ENCODE measurements at places on chromosomes 4 and X.
A peak's percentile ranks its signal among the peaks of the same experiment; 100 is the strongest.

DNA sequence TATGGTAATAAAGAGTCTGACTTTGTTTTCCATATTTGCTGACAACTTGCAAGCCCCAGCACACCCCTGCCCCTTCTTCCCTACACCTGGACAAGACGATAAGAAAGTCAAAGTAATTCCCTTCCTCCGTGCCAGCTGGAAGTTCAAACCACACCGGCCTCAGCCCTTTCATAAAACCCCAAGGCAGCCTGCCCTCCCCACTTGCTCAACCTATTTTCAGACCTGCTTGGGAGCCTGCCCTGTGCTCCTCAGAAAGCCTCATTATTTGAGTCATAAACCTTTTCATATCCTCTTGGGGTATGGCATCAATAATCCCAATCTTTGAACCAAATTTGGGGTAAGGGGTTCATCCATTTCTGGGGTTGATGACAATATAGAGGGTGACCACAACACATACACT, 29.5 kb downstream of the NIPAL1 start:
- no peak for DNase-seq

GRCh38 chrX:30468471-30468870, 109.1 kb downstream of the TASL start:
- no peak for DNase-seq

DNA sequence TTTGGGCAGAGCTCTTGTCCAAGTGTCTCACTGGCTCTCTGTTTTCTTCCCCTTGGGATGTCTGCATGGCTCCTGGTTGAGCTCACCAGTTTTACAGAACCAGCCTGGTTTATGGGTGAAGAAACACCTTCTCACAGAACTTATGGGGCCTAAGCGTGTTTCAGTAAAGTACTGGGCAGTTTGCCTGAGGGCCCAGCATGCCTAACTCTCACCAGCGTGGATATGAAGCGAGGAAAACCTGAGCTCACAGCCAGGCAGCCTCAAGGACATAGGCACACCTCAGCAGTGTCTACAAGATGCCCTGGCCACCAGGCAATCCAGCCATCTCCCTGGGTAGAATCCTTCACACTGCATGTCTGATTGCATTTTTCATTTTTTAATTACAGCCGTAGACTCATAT, 9.2 kb downstream of the NHSL2 start:
- DNase-seq = no peak

DNA sequence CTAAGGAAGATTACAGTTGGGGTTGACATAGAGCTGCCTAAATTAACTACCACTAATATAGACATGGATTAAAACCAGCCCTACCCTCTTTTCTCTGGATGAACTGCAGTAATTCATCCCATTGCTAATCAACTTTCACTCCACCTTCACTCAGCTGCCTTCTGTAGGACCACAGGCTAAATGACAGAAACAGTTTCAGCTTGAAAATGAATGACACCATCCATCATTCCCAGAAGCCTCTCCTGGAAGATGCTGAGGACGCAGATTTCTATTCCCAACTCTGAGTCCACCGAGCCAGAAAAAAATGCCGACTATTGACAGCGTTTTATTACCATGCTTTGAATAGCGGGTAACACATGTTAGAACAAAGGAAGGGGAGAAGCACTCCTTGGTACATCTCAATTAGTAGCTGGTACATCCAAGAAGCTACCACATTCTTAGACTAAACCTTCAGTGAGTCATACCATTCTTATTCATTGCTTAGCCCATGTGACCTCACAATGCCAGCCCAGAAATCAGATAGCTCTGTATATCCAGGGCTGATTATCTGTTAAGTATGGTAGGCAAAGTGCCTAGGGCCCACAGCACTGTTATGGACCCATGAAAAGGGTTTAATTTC, 25.3 kb downstream of the DCX start:
- no peak for DNase-seq

- no peak for DNase-seq
Measured at GRCh38 chrX:154025230-154025629, 5.5 kb upstream of the IRAK1 start.

- DNase-seq = no peak
Measured at GRCh38 chr4:168540086-168540485, 43.2 kb downstream of the PALLD start.

DNA sequence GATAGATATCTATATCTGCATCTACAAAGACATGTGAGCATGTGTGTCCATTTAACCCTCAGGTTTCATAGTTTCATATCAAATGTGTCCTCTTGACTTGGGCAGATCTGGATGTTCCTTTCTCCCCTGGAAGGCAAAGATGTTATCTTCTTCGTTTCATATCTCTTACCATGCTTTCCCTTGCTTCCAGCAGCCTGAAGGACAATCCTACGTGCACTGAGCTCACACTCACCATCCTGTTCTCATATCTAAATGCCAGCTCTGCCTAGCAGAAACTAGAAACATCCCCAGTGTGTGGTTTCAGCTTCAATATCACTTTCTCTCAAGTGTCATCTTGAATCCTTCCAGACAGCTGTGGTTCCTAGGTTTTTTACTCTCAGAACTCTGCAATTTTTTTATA, 66.2 kb downstream of the ZAR1 start:
- DNase-seq = no peak

DNA sequence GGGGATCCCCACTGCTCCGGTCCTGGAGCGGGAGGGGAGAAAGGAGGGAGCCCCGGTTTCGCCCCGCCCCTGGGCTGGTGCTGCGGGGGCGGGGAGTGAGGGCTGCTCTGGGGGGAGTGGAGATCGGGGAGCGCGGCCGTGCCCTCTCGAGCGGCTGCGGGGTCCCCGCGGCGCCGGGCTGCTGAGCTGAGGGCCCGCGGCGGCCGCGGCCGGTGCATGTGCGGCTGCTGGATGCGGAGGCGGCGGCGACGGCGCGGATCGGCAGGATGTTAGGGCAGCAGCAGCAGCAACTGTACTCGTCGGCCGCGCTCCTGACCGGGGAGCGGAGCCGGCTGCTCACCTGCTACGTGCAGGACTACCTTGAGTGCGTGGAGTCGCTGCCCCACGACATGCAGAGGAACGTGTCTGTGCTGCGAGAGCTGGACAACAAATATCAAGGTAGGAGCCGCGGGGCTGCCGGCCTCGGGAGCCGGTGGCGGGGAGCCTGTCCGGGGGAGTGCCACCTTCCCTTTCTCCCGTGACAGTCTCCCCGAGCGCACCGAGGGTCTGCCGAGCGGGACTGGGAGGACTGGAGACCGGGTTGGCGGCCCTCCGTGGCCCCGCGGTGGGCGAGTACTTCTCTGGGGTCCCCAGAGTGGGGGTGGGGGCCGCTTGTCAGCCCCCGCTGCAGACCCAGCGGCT, at the start of gene ING2:
Gene ING2 (plus strand): TSS at position 129 of the 681 bp plus-strand sequence. CDS start 138 bp downstream, at position 267.
- no peak for DNase-seq

- DNase-seq = no peak
Measured at GRCh38 chrX:133698298-133698697, 283.0 kb upstream of the GPC4 start.

DNA sequence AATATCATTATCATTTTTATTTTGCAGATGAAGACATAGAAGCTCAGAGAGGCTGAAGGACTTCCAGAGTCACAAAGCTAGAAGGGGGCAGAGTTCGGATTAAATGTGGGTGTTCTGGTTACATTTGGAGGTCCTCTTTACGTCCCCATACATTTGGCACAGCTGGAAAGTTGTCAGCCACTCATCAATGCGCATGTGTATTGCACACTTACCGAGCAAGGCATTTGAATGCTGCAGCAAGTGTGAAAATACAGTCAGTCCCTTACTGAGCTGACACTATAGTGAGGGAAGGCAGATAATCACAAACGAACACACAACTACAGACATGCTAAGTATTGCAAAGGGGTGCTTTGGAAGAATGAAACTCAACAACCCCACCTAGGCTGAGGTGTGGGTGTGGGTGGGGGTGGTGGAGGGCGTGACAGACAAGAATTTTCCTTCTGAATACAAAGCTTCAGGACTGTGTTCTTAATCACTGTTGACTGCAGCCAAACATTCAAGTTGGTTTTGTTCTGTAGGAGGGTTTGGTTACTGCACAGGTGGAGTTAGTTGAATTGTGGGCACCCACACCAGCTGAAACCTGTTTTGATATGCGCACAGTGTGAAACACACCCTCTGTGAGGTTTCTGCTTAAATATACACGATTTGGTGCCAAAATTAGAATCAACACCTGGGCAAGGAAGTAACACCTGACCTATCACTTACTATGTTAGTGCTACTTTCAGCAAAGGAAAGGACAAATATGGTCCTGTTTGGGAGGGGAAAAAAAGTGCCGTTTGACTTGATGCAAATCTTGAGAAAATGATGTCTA, 72.4 kb downstream of the COQ2 start:
- no peak for DNase-seq

DNA sequence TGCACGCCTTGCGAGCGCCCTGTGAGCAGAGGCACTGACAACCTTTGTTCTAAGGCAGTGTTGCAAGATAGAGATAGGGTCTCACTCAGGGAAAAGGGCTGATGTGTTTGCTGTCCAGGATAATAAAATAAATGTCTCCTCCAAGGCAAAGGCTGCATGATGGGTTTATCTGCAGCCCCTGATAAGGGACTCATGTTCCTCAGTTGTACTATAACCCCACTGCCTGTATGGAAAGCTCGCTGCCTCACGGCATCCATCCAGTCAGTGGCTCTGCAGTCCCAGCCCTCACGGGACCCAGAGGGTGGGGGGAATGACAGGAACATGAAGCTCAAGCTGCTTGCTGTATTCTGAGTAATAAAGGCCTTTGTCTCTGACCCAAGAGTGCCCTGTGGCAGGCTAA, 22.6 kb downstream of the BCLAF3 start:
- no peak for DNase-seq

- no peak for DNase-seq
Measured at GRCh38 chr4:26717332-26717731, 133.4 kb downstream of the TBC1D19 start.

DNA sequence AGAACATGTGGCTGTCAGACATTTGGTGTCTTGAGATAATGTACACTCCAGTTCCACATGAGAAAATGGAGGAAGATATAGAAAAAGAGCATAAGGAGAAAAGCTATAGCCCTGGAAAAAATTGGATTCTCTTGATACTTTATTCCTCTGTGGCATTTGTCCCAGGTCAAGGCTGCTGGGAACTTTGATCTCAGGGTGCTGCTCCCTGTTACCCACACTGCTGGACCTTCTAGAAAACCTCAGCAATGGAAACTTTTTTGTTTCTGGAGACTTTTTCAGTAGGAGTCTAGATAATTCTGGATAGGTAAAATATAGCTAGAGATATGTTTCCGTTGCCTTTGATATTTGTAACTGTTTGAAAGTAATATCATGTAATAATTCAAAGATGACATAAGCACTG, 11.1 kb downstream of the ADH1C start:
- DNase-seq = no peak

GRCh38 chrX:107708762-107709161, 66.8 kb downstream of the TSC22D3 start:
- DNase-seq = no peak

DNA sequence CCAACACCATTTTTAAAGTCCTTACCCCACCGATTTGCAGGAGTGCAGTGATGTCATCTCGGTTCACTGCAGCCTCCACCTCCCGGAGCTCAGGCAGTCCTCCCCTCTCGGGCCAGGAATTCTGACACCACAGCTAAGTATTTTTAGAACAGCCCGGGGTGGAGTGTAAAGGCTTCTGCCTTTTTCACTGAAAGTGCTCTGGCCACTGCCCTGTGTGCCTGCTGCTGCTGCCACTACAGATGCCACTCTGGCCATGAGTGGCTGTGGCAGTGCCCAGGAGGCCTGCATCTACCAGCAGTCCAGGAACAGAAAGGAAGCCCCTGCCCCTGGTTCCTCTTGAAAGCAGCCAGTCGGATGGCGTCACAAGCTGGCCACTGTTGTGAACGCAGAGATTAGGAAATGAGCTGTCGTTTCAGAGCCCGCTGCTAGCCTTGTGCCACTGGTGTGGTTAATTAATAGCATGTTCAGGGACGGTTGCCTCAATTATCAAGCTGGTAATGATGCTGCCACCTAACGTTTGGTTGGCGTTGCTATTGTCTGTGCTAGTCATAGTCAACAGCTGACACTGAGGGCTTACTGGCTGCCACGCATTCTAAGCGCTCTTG, 23.6 kb upstream of the TBC1D14 start:
- DNase-seq = no peak

DNA sequence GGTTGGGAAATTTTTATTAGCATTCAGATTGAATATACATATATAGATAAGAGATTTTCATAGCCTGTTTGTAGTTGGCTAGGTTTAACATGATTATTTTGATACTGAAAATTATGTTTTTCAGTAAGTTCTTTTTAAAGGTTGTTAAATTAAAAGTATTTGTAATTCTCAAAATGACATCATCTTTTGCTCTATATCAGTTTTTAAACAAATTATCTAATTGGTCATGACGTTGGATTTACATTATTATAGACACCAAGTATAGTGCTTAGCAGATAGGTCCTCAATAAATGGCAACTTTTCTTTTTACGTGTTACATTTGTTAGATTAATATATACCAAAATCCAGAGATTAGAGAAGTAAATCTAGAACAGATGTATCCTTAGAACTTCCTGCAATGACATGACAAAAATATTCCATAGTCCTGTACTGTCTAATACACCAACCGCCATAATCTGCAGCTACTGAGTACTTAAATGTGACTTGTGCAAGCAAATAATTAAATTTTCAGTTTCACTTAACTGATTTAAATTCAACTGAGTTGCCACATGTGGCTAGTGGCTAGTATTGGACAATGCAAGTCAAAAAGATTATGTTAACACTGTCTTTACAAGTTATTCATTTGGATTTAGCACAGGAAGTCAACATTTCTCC, 1613.1 kb upstream of the TENM3 start:
- no peak for DNase-seq

- DNase-seq = peak; percentile 70
Measured at GRCh38 chrX:110407910-110408545, 49.4 kb downstream of the RTL9 start.

GRCh38 chrX:43958529-43958928, 14.7 kb downstream of the NDP start:
- peak; percentile 27 for DNase-seq

GRCh38 chrX:45769761-45770582, 569.3 kb upstream of the DIPK2B start:
- DNase-seq = no peak

GRCh38 chrX:151875270-151876026, 37.2 kb upstream of the MAGEA4 start:
- no peak for DNase-seq

- no peak for DNase-seq
Measured at GRCh38 chr4:73308286-73308685, 49.7 kb upstream of the ANKRD17 start.

- no peak for DNase-seq
Measured at GRCh38 chrX:138765051-138765450, 53.5 kb upstream of the FGF13 start.

- DNase-seq = no peak
Measured at GRCh38 chr4:110190249-110190648, 8.2 kb downstream of the ELOVL6 start.

Data from endothelial cell (in vitro differentiated cells).